ENCODE measurements at places on chromosomes 6 and 20.

- no peak for DNase-seq
These were observed 231.0 kb upstream of the RAB32 start for GRCh38 chr6:146312608-146313007.

GRCh38 chr6:129606664-129607063, 103.3 kb downstream of the ARHGAP18 start:
- no peak for DNase-seq

DNA sequence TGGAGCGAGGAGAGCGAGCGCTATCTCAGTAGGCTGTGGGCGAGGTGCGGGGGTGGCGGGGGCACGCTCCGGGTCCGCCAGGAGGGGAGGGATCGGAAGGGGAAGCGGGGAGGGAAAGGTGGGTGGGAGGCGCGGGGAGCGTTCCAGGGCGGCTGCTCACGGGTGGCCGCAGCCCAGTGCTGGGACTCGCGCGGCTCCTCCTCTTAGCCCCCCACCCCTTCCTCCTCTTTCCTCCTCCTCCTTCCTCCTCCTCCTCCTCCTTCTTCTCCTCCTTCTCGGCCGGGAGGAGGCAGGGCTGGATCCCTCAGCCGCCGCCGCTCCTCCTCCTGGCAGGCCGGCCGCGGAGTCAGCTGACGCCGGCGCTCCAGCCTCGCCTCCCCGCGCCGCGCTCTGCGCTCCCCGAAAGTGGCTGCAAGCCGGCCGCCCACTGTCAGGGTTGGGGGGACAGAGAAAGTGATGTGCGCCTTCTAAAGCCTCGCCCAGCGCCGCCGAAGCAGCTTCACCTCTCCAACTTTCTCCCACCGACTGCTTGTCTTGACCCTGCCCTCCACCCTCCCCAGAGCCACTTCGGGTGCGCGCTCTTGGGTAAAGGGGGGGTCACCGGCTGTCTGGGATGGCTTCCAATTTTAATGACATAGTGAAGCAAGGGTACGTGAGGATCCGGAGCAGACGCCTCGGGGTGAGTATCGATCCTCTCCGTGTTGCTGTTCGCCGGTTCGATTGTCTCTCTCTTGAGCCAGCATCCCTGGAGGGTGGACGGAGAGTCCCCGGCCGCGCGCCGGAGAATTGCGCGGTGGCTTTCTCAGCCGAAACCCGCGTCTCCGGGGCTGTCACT, at the start of gene DOK5:
Gene DOK5, plus strand, starts transcription at position 260 of the 835 bp plus-strand sequence. Its CDS starts 354 bp downstream, at position 614.
- DNase-seq, result peak; percentile 46

GRCh38 chr20:24963672-24964505, 14.8 kb downstream of the CST7 start:
- no peak for DNase-seq

DNA sequence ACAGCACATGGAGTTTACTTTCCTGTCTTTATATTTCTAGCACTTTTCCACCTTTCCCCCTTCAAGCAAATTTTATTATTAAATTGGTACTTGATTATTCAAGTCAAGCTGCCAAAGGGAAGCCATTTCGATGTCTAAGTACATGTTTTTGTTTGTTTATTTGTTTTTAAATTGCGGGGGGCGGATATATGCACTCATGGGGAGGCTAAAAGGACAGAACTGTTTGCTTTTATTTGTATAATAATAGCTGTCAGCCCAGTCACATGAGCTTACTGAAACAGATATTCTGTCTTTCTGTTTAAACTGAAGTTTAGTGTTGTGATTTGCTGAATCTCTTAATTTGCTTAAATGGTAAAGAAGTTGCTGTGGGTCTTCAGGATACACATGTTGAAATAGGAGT, 49.6 kb upstream of the PLCG1 start:
- no peak for DNase-seq

DNA sequence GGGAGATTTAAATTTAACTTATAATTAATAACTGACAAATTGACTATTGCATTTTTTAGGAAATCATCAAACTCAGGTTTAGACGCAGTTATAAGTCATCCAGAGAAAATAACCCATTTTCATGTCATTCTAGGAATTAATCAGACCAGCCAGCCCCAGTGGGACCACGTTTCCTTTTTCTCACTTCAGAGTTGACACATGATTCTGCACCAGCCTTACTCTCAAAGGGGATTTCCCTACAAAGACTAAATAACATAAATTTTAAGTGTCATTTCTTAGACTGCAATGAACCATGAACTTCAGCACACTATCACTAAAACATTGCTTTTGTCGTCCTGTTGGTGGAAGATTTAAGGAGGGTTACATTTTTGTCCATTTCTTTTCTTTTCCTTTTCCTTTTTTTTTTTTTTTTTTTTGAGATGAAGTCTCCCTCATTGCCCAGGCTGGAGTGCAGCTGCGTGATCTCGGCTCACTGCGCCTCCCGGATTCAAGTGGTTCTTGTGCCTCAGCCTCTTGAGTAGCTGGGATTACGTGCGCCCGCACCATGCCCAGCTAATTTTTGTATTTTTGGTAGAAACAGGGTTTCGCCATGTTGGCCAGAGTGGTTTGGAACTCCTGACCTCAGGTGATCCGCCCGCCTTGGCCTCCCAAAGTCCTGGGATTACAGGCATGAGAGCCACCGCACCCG, 3.6 kb downstream of the IPCEF1 start:
- DNase-seq, result no peak

DNA sequence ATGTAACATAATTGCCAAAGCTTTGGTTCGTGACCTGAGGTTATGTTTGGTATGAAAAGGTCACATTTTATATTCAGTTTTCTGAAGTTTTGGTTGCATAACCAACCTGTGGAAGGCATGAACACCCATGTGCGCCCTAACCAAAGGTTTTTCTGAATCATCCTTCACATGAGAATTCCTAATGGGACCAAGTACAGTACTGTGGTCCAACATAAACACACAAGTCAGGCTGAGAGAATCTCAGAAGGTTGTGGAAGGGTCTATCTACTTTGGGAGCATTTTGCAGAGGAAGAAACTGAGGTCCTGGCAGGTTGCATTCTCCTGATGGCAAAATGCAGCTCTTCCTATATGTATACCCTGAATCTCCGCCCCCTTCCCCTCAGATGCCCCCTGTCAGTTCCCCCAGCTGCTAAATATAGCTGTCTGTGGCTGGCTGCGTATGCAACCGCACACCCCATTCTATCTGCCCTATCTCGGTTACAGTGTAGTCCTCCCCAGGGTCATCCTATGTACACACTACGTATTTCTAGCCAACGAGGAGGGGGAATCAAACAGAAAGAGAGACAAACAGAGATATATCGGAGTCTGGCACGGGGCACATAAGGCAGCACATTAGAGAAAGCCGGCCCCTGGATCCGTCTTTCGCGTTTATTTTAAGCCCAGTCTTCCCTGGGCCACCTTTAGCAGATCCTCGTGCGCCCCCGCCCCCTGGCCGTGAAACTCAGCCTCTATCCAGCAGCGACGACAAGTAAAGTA, 547 bp upstream of the ESR1 start:
- DNase-seq, result no peak

DNA sequence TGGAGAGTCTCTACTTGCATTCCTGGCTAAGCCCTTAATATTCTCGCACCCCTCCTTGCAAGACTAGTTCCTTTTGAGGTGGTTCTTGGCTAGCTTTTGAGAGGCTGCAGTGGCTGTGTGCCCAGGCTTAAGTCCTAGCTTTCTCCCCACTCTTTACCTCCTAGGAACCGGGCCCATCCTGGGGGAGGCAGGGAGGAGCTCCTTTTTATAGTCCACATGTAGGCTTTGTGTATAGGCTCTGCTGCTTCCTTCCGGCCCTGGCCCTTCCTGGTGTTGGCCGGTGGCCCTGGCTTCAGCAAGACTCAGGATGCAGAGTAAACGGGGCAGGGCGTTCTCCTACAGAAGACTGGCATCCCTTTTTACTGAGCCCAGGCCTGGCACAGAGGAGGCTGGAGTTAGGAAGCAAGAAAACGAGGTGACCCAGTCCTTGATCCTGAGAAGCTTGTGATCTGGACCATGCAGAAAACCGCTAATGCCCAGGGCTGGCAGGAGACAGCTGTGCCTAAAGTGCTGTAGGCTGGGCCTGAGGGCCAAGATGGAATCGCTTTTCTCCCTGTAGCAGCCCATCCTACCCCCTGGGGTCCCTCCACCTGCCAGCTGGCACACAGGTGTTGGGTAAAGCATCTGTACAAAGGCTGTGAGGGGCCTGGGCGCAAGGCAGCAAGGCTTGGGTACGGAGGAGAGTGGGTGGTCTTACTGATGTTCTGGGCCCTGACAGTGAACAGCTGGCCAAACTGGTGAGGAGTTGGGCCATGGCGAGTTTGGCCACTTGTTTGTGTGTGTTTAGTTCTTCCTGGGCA, 8.7 kb downstream of the PLCG1 start:
- DNase-seq, result peak; percentile 76

GRCh38 chr20:61159957-61160686, 91.9 kb upstream of the CDH4 start:
- DNase-seq, result no peak

- DNase-seq, result no peak
These were observed 6.2 kb downstream of the TRIM38 start for GRCh38 chr6:25968769-25969168.

- no peak for DNase-seq
These were observed 449.8 kb downstream of the ADGRB3 start for GRCh38 chr6:69084746-69085335.

DNA sequence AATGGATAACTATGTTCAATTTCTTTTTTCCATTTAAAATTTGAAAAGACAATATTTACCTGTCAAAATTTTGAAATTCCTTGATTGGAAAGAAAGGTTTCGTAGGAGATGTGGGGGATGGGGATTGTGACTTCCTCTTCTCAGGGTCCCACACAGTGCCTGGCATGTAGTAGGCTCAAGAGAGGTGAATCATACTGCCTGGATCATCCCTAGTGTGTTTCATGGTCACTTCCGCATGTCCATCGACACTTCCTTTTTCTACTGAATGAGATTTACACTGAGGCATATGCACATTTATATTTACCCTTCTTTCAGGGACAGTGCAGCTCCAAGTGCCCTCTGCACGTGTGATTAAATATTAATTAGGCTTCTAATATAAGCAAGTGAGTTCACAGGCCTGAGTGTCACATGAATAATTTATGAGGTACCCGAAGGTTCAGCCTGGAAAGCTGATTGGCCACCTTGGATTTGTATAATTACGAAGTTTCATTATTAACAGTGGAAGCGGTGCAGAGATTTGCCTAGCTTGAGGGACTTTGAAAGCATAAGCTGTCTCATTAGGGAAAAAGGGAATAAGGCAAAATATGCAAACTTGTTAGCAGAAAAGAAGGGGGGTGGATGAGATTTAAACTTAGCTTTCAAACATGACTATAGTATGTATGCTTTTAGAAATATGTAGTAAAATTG, 177.5 kb upstream of the MMS22L start:
- DNase-seq, result no peak

GRCh38 chr20:36485286-36485685, 56.0 kb upstream of the MYL9 start:
- DNase-seq, result no peak

GRCh38 chr6:129324345-129324744, 385.6 kb downstream of the ARHGAP18 start:
- DNase-seq, result no peak

- no peak for DNase-seq
These were observed 9.9 kb downstream of the SDCBP2 start for GRCh38 chr20:1319051-1319450.

DNA sequence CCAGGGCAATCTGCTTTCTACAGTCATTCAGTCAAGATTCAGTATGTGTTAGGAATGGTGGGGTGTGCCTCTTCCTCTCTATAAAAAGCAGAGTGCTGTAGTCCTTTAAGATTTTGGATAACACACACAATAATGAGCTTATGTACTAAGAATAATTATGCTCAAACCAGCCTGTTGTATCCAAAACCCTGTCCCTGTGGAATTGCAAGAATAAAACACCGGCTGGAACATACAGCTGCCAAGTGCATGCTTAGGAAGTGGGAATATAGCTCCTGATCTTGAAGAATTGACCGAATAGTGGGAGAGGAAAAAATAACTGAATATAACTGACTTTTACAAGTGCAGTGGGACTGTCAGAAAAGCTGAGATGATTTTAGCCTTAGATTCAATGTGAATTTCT, 979 bp upstream of the MOCS1 start:
- no peak for DNase-seq

GRCh38 chr20:49821870-49822331, 9.3 kb downstream of the SLC9A8 start:
- no peak for DNase-seq

GRCh38 chr6:126042001-126042419, 55.7 kb downstream of the TRMT11 start:
- DNase-seq, result no peak

GRCh38 chr6:62285612-62286469, at the start of gene KHDRBS2:
TSS of gene KHDRBS2 (minus strand) at chr6:62286225.
- DNase-seq, result peak; percentile 95

GRCh38 chr6:70489364-70489763, 76.1 kb downstream of the FAM135A start:
- no peak for DNase-seq

GRCh38 chr6:2790588-2791449, 25.6 kb downstream of the WRNIP1 start:
- no peak for DNase-seq

- DNase-seq, result no peak
These were observed 372.6 kb downstream of the TFAP2A start for GRCh38 chr6:10042280-10042679.

- no peak for DNase-seq
These were observed 40.6 kb upstream of the SLC22A16 start for GRCh38 chr6:110517034-110517433.

- DNase-seq, result no peak
These were observed 232.0 kb upstream of the PMEPA1 start for GRCh38 chr20:57941604-57942381.

All from amygdala (tissue), 56 donors.